ENCODE measurements at places on chromosomes 5 and 9. TPM values are rescaled to one million over a fixed set of nuclear protein-coding genes. Genes with fewer than 3 reads are reported as not detected.

DNA sequence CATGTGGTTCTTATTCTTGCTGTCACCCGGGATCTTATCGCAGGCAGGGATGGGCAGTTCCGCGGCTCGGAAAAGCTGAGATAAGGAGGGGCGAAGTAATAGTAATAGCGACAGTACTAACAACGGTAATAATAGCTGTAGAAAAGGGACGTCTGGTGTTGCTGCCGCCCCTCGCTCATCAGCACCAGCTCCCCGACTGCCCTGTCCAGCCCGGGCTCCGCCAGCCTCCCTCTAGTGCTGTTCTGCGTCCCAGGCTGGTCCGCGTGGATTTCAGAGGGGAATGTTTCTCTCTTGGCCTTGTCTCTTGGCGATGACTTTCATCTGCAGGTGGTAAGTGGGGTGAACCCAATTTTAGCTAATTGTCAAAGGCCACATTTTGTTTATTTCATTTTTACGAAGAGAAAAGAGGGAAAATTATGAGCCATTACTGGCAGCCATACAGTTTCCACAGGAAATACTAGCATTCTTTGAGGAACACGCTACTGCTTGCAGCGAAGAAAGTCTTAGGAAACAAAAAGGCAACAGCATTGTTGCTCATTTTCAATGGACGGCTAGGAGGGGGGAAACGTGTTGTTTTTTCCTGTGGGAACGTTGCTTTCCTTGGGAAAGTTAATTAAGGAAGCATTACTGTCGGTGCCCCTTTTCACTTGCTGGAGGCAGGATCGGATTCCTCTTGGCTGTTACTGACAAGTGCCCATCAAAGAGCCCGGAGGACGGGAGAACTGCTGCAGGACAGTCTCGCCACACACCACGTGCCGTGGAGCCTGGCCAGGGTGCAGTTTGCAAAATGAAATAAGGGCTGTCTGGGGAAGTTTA lies 762 bp downstream of the SNCAIP start:
- H3K27ac ChIP-seq, result no peak overlapping the region
- H3K4me3 ChIP-seq, result no peak overlapping the region
- peaks cover 55% of the 10 kb centered on the region for H3K27me3 ChIP-seq
- H3K36me3 ChIP-seq, result no peaks in the 10 kb centered on the region
- DNase-seq, result no peak

SPINK7 gene
- not detected for total RNA-seq

GRCh38 chr9:80932181-80932580 lies 757.2 kb downstream of the TLE1 start:
- no peak for DNase-seq
- no peaks in the 10 kb centered on the region for H3K27me3 ChIP-seq
- H3K4me3 ChIP-seq, result no peak overlapping the region
- H3K36me3 ChIP-seq, result no peaks in the 10 kb centered on the region
- no peaks in the 10 kb centered on the region for H3K4me1 ChIP-seq

- DNase-seq, result peak; percentile 3
- H3K4me1 ChIP-seq, result no peaks in the 10 kb centered on the region
- no peak overlapping the region for H3K4me3 ChIP-seq
- H3K27ac ChIP-seq, result no peak overlapping the region
Observed at GRCh38 chr9:136013524-136014034, 52.4 kb upstream of the UBAC1 start.

- H3K36me3 ChIP-seq, result peaks cover 34% of the 10 kb centered on the region
- DNase-seq, result no peak
- H3K4me1 ChIP-seq, result no peaks in the 10 kb centered on the region
- no peaks in the 10 kb centered on the region for H3K27me3 ChIP-seq
- H3K27ac ChIP-seq, result no peak overlapping the region
- H3K4me3 ChIP-seq, result no peak overlapping the region
Observed at GRCh38 chr5:14615365-14615764, 33.8 kb downstream of the OTULINL start.

GRCh38 chr5:36528588-36528987 lies 77.8 kb upstream of the SLC1A3 start:
- H3K27me3 ChIP-seq, result peaks cover 5% of the 10 kb centered on the region
- H3K4me1 ChIP-seq, result no peaks in the 10 kb centered on the region
- H3K4me3 ChIP-seq, result no peak overlapping the region
- no peak for DNase-seq
- no peak overlapping the region for H3K27ac ChIP-seq

DNA sequence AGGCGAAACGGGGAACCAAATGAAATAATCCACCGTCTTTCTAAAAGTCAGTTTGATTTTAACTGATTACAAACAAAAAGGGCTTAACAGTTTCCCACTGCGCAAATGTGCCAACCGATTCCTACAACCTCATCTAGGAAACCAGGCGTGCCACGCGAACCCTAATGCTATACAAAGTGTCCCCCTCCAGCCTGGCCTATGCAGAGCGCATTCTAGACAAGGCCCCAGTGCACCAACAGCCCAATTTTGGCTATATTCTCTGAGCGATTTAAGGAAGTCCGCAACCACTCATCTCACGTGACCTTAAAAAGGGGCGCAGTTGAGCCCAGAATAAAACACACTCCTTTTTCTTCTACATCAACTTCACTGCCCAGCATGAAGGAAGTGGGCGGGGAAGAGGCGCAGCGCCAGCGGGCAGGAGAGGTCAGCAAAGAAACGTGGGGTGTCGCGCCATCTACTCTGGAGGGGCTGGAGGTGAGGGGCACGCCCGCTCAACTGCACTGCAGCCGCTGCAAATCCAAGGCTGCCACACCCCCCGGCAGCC lies 779 bp downstream of the FAM13B start:
- H3K4me3 ChIP-seq, result peak overlapping the region; percentile 98
- peak overlapping the region; percentile 94 for H3K27ac ChIP-seq
- no peak for DNase-seq
- H3K36me3 ChIP-seq, result peaks cover 10% of the 10 kb centered on the region
- no peaks in the 10 kb centered on the region for H3K27me3 ChIP-seq

DNA sequence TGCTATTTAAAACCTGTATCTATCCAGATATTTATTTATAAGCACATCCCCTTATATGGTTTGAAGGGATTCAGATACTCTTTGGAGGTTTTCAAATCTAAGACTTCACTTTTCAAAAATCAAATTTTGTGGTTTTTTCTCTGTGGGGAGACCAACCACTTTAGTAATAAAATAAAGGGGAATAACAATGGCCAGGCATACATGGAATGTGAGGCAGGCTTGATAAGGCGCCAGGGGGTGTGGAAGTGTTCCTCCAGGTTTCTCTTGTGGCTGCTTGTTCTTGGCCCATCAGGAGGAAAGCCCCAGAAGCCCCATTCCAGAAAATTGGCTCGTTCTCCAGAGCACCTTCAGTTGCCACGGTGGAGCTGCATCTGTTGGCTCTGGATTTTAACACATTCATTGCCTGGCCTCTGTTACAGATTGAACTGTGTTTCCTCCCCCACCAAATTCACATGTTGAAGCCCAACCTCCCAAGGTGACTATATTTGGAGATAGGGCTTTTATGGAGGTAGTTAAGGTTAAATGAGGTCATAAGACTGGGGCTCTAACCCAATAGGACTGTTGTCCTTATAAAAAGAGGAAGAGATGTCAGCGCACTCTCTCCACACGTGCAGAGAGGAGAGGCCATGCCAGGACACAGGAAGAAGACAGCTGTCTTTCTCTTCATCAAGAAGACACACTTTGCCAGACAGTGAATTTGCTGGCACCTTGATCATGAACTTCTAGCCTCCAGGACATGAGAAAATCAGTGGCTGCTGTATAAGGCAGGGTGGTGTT lies 195.9 kb downstream of the TMEM38B start:
- no peak for DNase-seq
- no peak overlapping the region for H3K27ac ChIP-seq

DNA sequence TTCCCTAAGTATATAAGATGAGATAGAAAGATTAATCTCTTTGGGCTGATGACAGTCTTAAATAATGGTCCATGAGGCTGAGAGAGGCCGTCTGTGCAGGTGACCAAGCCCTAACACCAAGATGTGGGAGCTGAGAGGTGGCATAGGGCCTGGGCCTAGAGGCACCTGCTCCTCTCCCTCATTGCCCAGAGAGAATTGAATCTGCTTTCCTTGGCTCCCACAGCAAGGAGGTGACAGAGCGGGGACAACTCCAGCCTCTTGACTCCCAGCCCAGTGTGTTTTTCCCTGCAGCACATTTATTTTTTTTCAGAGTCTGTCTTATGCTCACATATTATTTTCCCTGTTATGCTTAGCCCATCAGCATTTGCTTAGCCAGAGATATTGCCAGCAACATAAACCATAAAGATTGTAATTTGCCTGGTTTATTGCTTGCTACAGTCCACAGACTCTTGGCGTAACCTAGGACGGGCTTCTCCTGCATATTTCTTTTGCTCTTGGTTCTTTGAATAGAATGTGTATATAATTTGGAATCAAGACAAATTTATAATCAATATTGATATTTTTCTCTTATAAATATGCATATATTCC lies 105.6 kb downstream of the NTRK2 start:
- no peak overlapping the region for H3K4me3 ChIP-seq
- DNase-seq, result no peak
- H3K27me3 ChIP-seq, result no peaks in the 10 kb centered on the region
- no peaks in the 10 kb centered on the region for H3K36me3 ChIP-seq
- H3K27ac ChIP-seq, result no peak overlapping the region
- no peaks in the 10 kb centered on the region for H3K4me1 ChIP-seq

DNA sequence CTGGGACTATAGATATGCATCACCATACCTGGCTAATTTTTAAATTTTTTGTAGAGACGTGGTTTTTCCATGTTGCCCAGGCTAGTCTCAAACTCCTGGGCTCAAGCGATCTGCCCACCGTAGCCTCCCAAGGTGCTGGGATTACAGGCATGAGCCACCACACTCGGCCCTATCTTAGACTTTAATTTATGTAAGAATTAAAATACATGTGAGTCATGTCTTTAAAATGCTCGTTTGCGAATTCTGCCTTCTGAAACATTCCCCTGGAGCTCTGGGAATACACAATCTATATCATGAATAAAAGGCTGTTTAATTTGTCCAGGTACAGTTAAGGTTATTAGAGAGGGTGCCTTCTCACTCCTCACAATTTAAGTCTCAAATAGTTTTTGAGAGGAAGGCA lies 32.8 kb downstream of the RHOBTB3 start:
- DNase-seq, result no peak
- H3K27ac ChIP-seq, result no peak overlapping the region
- no peaks in the 10 kb centered on the region for H3K27me3 ChIP-seq
- peaks cover 26% of the 10 kb centered on the region for H3K4me1 ChIP-seq
- no peak overlapping the region for H3K4me3 ChIP-seq
- no peaks in the 10 kb centered on the region for H3K36me3 ChIP-seq

PCDHA12 gene
- total RNA-seq, result not detected

PCDHA3 gene
- total RNA-seq, result not detected

DNA sequence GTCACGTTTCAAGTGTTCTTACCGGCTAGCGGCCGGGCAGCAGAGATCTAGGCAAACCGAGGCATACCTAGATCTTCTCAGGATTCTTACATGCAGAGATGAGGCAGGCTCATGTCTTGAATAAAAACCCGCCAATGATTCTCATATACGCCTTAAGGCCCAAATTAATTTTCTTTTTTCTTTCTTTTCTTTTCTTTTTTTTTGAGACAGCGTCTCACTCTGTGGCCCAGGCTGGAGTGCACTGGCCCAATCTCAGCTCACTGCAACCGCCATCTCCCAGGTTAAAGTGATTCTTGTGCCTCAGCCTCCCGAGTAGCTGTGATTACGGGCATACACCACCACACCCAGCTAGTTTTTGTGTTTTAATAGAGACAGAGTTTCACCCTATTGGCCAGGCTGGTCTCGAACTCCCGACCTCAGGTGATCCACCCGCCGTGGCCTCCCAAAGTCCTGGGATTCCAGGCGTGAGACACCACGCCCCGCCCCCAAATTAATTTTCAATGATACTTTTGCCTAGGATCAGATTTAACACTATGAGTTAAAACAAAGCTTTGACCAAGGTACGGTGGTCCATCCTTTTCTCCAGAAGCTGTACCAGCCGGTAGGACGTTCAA lies 1.5 kb downstream of the C9orf40 start:
- H3K27me3 ChIP-seq, result no peaks in the 10 kb centered on the region
- H3K4me1 ChIP-seq, result peaks cover 26% of the 10 kb centered on the region
- peak overlapping the region; percentile 89 for H3K27ac ChIP-seq
- peaks cover 18% of the 10 kb centered on the region for H3K36me3 ChIP-seq
- DNase-seq, result no peak

DNA sequence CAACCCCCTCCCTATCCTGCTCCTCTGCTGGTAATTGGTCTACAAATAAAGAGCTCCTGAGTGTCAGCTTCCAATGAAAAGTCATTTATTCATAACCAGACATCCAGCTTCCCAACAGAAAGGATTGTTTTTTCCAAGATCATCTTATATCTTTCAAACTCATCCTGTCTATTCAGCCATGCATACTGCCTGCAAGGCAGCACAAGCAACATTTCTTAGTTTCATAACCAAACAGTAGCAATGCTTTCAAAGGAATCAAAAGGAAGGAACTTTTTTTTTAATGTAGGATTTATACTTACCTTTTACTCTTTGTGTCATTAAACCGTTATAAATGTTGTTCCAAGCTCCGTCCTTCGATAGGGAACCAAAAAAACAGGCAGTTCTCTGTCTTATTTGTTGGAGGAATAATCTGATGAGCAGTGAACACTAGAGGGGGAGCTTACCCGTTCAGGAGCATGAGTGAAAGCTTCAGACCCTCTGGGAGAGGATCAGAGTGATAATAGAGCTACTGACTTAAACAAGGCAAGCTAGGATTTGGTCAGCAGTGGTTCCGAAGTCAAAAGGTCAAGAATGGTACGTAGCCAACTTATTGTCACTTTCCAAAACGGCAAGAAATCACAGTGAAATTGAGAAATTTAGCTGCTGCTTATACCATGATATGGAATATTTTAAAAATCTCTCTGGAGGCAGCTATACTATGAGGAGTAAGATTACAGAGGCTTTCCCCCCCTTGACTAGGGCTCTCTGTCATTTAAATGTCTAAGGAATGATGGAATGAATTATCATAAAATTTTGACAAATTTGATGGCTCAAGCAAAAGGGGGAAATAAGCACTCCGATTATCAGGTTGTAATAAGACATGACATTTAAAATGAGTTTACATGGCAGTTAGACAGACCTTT lies 892.9 kb downstream of the NR2F1-AS1 start:
- H3K4me1 ChIP-seq, result no peaks in the 10 kb centered on the region
- DNase-seq, result no peak
- H3K4me3 ChIP-seq, result no peak overlapping the region
- H3K27me3 ChIP-seq, result no peaks in the 10 kb centered on the region

TAF11L14 gene
- not detected for total RNA-seq

MUSK gene
- not detected for total RNA-seq

- H3K4me1 ChIP-seq, result no peaks in the 10 kb centered on the region
- H3K27me3 ChIP-seq, result peaks cover 3% of the 10 kb centered on the region
- no peaks in the 10 kb centered on the region for H3K36me3 ChIP-seq
- no peak for DNase-seq
- H3K27ac ChIP-seq, result no peak overlapping the region
- no peak overlapping the region for H3K4me3 ChIP-seq
Observed at GRCh38 chr5:116838011-116838536, 263.5 kb upstream of the SEMA6A start.

- no peak for DNase-seq
- H3K4me1 ChIP-seq, result peaks cover 13% of the 10 kb centered on the region
- H3K36me3 ChIP-seq, result no peaks in the 10 kb centered on the region
- H3K27me3 ChIP-seq, result peaks cover 10% of the 10 kb centered on the region
Observed at GRCh38 chr9:136705564-136705963, 6.8 kb upstream of the DIPK1B start.

DOK3 gene
- total RNA-seq, result 0.37 TPM

- H3K4me1 ChIP-seq, result peaks cover 14% of the 10 kb centered on the region
- H3K36me3 ChIP-seq, result peaks cover 17% of the 10 kb centered on the region
- H3K4me3 ChIP-seq, result no peak overlapping the region
- H3K27me3 ChIP-seq, result no peaks in the 10 kb centered on the region
- H3K27ac ChIP-seq, result no peak overlapping the region
Observed at GRCh38 chr5:1335540-1336095, 9.3 kb downstream of the CLPTM1L start.
